ENCODE measurements at places on chromosomes 4 and X.

DNA sequence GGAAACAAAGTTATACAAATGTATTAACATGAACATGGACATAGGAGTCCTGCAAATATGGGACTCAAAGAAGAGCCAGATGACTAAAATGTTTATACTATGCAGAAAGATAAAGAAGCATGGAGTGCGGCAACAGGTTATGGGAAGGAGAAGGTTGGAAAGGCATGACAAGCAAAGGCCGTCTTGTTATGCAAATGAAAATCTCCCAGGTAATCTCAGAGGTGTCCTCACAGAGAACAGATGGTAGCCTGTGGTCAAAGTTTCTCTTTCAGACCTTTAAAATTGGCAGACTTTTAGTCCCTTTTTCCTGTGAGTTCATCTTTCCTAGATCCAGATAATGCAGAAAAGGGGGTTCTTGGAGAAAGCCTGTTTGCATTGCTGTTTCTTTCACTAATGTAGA, 116.4 kb upstream of the BEND4 start:
- no peak for DNase-seq

DNA sequence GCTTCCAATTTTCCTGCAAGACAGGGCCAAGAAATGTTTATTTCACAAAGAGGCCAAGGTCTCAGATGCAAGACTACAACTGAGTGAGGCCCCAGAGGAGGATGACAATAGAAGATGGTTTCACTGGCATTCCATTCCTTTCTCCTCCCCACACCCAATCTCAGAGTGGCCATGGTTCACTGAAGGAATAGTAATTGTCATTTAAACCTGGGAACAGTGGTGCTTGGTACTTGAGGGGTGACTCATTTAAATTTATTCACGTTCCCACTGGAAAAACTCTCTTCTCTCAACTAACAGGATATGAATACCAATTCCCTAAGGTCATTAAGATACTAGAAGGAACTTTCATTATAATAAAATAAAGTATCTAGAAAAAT, 35.3 kb upstream of the CXCL8 start:
- peak; percentile 94 for DNase-seq

DNA sequence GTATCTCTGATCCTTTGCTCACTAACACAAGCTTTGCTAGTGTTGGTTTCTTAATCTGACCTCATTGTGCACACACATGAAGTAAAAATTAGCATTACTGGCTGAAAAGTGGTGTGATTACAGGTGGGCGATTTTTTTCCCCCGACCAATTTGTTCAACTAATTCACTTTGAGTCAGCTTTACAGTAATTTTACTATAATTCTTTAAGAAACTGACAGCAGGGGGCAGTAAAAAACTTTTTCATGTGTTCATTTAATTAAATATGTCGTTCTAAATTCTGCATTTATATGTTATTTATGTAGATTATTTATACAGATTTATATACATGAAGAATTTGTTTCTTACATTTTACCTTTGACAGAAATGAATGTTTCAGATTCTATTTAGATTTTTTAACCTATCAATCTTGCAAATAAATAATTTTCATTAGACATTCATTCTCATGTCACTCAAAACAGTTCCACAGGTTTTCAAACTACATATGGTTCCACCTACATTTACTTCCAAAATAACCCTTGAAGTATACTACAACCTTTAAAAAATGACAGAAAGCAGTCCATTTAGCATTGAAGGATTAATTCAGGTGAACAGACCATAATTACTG, 17.5 kb downstream of the PALLD start:
- DNase-seq, result peak; percentile 54

GRCh38 chr4:78669453-78669852, 106.7 kb upstream of the BMP2K start:
- DNase-seq, result no peak

- DNase-seq, result no peak
These were observed 213.2 kb downstream of the NR3C2 start for GRCh38 chr4:148229028-148229427.

DNA sequence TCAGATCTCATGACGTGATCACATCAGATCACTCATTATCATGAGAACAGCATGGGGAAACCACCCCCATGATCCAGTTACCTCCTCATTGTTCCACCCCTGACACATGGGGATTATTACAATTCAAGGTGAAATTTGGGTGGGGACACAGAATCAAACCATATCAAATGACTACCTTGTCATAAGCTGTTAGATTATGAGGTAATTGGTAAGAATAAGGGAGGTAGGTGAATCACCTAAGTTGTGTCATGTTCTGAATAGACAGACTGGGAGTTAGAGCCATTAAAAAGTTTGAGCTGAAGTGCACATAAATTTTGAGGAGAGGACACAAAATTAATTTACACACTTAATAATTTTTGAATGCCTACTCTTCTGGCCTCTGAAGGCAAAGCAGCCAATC, 24.7 kb downstream of the SLC9B1 start:
- DNase-seq, result no peak

- DNase-seq, result peak; percentile 32
These were observed 132.8 kb upstream of the MAP9 start for GRCh38 chr4:155509555-155509954.
